ENCODE measurements at places on chromosomes 7 and 10. TPM values are rescaled to one million over a fixed set of nuclear protein-coding genes. Genes with fewer than 3 reads are reported as not detected.

The CCZ1 gene
- 67.7 TPM for total RNA-seq

The HOXA9 gene
- not detected for total RNA-seq

The PNLIPRP1 gene
- total RNA-seq, result not detected

The ODAD2 gene
- total RNA-seq, result 0.96 TPM

The SPDYE1 gene
- total RNA-seq, result not detected

The AGBL3 gene
- total RNA-seq, result 0.72 TPM

The PRKCQ gene
- total RNA-seq, result 1.9 TPM

The SLC16A9 gene
- total RNA-seq, result 4.4 TPM

The GIMAP1 gene
- not detected for total RNA-seq

The WNT8B gene
- not detected for total RNA-seq

The SNX10 gene
- total RNA-seq, result 5.4 TPM

The NME8 gene
- total RNA-seq, result not detected

The CH25H gene
- 0.22 TPM for total RNA-seq

The TEX47 gene
- not detected for total RNA-seq

The SAP25 gene
- total RNA-seq, result 1.4 TPM

The SGMS1 gene
- 22.3 TPM for total RNA-seq

The SPDYE8 gene
- total RNA-seq, result not detected

The NUTM2A gene
- total RNA-seq, result 1.2 TPM

Data from astrocyte (in vitro differentiated cells and primary cell).